Posterior vena cava (tissue), 2 donors: ENCODE measurements at places on chromosomes 2 and 18. TPM values are rescaled to one million over a fixed set of nuclear protein-coding genes. Genes with fewer than 3 reads are reported as not detected.

GPR39 gene
- 0.37 TPM for total RNA-seq

GRCh38 chr2:184339966-184340365, 258.4 kb upstream of the ZNF804A start:
- DNase-seq = no peak

DNA sequence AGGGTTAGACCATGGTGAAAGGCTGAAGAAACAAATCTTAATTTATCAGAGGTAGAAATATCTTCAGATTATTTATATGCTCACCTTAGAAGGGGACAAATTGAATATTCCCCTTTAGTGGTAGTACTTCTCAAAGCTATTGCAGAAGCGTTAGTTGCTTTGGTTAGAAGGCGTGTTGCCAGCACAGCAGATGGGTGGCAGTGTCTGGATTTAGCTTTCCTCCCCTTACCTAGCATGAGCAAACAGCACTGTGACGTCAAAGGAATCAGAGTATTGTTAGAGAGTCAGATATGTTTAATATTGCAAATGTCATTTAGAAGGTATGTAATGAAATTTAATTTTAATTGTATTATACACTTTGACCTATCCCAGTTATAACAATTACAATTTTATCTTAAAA, 27.2 kb upstream of the GALR1 start:
- DNase-seq = no peak

CAPG gene
- total RNA-seq = 56.6 TPM

GRCh38 chr18:55202232-55202917, 243.1 kb upstream of the CCDC68 start:
- no peak for DNase-seq

CSRNP3 gene
- 7.7 TPM for total RNA-seq

CD28 gene
- 3.8 TPM for total RNA-seq

DNA sequence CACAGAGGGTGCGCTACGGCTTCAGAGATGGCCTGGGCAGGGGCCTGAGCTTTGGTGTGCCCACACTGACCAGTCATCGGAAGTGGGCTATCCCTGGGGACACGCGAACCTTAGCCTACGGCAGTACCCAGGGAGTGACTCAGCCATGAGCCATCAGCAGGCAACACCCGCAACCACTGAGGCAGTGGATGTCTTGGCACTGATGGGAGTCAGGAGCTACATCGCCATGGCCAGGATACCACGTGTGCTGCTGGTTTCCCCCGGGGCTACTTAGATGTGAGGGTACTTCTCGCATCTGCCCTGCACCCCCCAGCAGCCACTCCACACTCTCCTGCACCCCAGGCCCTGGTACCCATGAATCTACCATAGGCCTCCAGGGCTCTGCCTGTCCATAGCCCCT, 12.8 kb upstream of the HPCAL1 start:
- DNase-seq = no peak

GRCh38 chr18:37937287-37937686, 371.7 kb upstream of the CELF4 start:
- DNase-seq = no peak

WDR43 gene
- 35.1 TPM for total RNA-seq

DNA sequence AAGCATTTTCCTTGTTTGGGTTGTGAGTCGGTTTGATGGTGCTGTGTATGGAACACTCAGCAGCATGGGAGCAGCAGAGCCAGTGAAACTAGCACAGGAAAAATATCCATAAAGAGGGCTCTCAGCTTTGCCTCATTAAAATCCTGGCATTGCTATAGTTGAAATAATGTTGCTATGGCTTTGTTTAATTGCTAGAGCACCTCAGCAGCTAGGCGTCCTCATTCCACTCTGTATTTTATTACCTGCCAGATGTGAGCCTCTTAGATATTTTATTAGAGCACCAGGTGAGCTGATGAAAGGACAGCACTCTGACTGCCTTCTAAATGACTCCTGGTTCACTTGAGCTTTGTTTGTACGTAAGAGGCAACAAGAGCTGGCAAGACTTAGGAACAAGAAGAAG, 232.4 kb downstream of the MTX2 start:
- DNase-seq = no peak

DNA sequence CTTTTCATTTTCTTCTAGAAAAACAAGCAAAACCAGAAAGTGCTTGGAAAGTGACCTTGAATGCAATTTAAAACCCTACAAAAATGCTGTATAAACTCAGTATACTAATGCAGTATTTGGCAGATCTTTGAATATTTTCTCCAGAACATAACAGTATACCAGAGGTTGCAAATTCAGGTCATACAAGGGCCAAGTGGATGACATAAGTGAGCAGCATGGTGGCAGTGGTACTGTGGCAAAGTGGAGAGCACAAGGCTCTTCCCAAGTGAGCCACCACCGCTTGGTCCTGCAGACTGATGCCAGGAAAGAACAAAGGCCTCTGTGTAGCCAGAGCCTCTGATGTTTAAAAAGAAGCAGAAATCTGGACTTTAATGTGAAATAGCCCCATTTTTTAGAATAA, 33.1 kb downstream of the METTL4 start:
- no peak for DNase-seq

MSTN gene
- 1.8 TPM for total RNA-seq

DNA sequence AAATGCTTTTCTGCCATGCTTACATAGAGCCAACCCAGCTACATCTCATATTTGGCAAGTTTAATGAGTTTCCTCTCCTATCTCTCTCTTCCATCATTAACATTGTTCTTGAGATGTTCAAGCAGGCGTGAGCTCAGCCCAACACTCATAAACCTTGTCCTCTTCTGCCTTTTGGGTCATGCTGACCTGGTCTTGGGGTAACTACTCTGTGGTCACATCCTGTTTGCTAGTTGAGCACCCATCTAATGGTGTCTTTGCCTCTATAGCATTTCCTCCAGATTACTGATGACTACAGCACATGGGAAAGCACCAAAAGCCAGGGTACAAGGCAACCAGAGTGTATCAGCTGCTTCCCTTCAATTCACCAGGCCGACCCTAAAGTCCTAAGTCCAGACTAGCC, 366.9 kb upstream of the HNRNPA3 start:
- no peak for DNase-seq

ADAM23 gene
- 4.7 TPM for total RNA-seq
